ENCODE measurements at places on chromosomes 1 and 21. TPM values are rescaled to one million over a fixed set of nuclear protein-coding genes. Genes with fewer than 3 reads are reported as not detected.

SLAMF9 gene
- total RNA-seq = 0.68 TPM

CACNA1S gene
- not detected for total RNA-seq

APCS gene
- 958 TPM for total RNA-seq

ADIPOR1 gene
- total RNA-seq = 62.2 TPM

GRCh38 chr1:225866061-225866837, 15.9 kb downstream of the TMEM63A start:
- no peak for DNase-seq

DNA sequence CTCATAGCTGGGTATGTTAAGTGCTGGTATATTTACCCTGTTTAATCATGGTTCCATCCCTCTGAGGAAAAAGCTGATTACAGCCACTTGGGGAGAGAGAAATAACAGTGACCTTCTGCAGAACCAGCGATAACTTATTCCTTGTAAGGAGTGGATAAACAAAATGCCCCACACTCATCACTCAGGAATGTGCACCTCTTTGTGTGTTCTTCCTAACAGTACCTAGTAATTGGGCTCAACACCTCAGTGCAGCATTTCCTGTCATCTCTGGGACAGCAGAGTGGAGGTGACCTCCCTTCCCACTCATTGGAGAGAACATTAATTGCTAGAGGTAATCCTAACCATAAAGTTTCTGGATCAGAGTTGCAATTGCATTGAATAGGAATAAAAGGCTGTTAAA, 112.5 kb upstream of the F3 start:
- no peak for DNase-seq

DNA sequence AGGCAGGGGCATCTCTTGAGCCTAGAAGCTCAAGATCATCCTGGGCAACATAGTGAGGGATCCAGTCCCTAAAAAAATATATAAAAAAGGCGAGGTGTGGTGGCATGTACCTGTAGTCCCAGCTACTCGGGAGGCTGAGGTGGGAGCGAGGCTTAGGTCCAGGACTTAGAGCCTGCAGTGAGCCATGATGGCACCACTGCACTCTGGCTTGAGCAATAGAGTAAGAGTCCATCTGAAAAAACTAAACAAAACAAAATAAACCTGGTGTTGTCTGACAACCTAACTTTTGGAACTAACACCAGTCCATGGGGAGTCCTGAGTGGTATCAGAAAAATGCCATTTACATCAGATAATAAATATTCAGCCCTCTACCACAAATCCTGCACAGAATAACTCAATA, 110.1 kb upstream of the NRIP1 start:
- no peak for DNase-seq

GRCh38 chr1:16131636-16132324, 24.1 kb downstream of the EPHA2 start:
- no peak for DNase-seq

GRCh38 chr1:29410476-29410875, 174.2 kb downstream of the PTPRU start:
- DNase-seq = no peak

DNA sequence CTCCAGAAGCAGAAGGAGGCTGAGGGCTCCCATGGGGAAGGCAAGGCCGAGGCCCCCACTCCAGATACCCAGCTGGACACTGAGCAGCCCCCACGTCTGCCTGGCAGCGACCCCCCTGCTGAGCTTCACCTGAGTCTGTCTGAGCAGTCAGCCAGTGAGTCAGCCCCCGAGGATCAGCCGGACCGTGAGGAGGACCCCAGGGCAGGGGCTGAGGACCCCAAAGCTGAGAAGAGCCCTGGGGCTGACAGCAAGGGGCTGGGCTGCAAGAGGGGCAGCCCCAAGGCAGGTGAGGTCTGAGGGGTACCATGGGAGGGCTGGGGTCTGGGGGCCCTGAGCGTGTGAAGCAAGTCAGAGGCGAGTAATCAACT, 21.3 kb downstream of the DMBX1 start:
- no peak for DNase-seq

DNA sequence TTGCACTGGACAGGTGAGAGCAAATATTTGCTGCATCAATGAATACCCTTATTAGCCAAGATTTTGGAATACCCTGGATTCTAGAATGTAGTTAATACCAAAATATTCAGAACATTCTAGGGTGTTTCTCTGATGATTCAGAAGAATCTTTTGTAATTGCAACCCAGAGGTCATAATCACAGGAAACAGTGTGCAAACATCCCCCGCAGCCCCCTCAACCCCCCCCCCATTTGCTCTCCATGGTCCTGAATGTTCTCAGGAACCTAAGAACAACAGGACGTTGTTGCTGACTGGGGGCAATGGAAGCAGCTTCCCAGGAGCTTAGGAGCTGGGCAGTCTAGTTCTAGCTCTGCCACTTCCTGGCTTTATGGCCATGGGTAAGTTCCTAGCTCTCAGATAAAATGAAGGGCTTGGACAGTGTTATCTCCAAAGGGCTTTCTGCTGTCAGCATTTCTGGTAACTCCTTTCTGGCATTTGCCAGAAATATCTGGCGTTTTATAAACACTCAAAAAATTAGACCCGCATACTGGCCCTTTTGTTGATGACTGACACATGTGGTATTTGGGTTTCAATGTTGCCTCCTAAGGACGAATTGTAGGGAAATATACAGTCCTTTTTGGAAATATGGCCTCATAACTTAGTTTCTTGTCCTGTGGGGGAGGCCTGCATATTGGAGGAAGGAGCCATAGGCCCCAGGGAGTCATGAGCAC, 178.6 kb downstream of the RRAGC start:
- DNase-seq = no peak

- no peak for DNase-seq
Observed at GRCh38 chr21:39156024-39156423, 27.2 kb downstream of the PSMG1 start.

DNA sequence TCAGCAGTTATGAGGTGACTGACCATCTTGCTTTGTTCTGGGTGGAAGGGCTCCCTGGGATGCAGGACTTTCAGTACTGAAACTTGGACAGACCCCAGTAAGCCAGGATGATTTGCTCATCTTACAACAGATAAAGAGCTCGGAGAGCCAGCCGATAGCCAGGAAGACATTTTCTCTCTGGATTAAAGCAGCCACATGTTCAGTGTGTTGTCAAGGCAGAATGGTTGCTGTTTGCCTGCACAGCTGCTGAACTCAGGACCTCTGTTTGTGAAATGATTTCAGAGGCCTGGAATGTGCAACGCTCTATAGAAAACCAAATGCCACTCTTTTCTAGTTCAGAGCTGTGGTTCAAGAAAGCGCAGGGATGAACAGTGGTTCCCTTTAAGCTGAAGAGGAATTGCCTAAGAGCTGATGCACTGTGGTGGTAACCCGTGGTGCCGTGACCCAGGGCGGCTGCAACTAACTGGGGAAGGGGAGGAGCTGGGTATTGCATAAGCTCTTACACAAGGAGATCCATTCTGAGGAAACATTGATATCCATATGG, 40.7 kb downstream of the CASQ2 start:
- DNase-seq = peak; percentile 61

GRCh38 chr1:87763483-87763882, 434.8 kb downstream of the LMO4 start:
- DNase-seq = no peak

GRCh38 chr1:168069384-168069783, 67.3 kb downstream of the GPR161 start:
- DNase-seq = no peak

GRCh38 chr1:89271341-89272015, 1.2 kb downstream of the GBP5 start:
- no peak for DNase-seq

GRCh38 chr1:170978371-170978910, 43.1 kb downstream of the MROH9 start:
- no peak for DNase-seq
